ENCODE measurements at places on chromosomes 12 and 14.
A peak's percentile ranks its signal among the peaks of the same experiment; 100 is the strongest.

- DNase-seq: peak; percentile 28
These were observed 20.7 kb downstream of the KIF26A start for GRCh38 chr14:104158827-104159798.

GRCh38 chr12:122965851-122966742 lies at the start of gene ABCB9:
TSS of gene ABCB9 (minus strand) at chr12:122966463. CDS start at chr12:122960235, 6,228 bp downstream.
- DNase-seq: peak; percentile 91

DNA sequence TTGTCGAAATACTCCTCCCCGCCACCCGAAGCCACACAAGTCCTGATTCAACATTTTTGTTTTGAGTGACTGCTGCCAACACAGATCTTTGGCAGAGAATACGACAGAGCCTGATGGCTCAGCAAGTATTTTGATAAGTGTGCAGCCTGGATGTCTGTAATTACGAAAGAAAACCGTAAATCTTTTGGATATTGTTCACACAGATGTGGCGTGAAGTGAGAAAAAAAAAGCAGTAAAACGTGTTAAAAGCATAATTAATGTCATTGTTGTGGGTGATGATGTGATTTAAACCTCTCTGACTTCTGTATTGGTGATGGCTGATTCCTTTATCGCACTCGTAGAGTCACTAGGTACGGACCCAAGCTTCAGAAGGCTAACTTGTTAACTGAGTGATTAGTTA lies 98.7 kb downstream of the PHETA1 start:
- no peak for DNase-seq

- no peak for DNase-seq
These were observed 33.8 kb downstream of the MMAB start for GRCh38 chr12:109539508-109539907.

- DNase-seq: no peak
These were observed 118.8 kb upstream of the DIO3 start for GRCh38 chr14:101442451-101442850.

DNA sequence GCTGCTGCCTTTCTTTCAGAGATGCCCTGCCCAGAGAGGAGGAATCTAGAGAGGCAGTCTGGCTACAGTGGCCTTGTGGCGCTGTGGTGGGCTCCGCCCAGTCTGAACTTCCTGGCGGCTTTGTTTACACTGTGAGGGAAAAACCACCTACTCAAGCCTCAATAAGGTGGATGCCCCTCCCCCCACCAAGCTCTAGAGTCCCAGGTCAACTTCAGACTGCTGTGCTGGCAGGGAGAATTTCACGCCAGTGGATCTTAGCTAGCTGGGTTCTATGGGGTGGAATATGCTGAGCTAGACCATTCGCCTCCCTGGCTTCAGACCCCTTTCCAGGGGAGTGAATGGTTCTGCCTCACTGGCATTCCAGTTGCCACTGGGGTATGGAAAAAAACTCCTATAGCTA lies 25.6 kb downstream of the SPATA7 start:
- DNase-seq: no peak

- DNase-seq: no peak
These were observed 17.9 kb upstream of the TFCP2 start for GRCh38 chr12:51190820-51191219.

DNA sequence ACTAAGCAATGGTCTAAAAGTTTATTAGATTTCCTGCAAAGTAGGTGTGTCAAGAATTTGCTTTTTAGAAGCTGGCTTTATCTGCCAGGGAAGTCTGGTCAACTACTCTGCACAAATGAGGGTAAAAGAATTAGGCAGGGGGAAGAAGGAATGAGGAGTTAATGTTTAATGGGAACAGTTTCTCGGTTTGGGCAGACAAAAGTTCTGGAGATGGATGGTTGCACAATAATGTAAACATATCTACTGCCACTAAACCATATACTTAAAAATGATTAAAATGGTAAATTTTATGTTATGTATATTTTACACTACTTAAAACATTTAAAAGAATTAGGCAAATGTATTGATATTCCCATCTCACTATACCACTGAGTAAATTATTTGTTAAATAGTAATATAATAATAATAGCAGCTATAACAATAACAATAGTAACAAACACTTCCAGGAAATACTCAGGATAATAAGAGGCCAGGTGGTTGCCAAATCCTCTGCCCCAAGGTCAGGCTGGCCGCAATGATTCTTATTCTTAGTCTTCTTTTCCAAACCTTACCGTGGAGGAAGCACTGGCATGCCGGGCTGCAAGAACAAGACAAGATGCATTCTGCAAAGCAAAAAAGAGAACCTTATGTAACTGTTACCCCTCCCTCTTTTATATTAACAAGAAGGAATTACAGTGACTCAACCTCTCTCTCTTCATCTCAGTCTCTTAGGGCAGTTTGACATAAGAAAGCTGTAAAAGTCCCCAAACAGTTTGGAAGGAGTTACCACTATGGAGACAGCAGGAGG lies 13.9 kb downstream of the CS start:
- no peak for DNase-seq

DNA sequence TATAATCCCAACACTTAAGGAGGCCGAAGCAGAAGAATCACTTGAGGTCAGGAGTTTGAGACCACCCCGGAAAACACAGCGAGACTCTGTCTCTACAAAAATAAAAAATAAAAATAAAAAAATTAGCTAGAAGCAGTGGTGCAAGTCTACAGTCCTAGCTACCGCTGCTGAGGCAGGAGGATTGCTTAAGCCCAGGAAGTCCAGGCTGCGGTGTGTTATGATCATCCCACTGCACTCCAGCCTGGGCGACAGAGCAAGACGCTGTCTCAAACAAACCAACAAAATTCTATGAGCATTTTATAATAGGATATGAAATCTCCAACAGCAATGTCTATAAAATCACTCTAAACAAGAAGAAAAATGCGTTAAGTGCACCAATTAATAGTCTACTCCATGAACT lies 75.3 kb downstream of the PPP1R12A start:
- DNase-seq: no peak

DNA sequence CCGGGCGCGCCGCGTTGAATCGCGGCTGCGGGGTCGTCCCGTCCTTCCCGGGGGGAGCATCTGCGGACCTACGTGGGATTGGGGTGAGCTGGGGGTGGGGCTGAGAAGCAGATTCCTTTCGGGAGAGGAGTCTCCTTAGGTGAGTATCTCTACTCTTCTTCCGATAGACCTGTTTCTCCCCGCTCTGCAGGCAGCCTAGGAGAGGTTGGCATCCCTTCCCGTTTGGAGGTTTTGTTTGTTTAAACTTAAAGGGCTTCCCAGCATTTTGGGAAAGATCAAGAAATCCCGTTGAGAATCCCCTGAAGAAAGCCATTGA lies 411 bp downstream of the TTLL5 start:
- DNase-seq: no peak
